ENCODE measurements at places on chromosomes 6 and 20.

GRCh38 chr20:46928580-46929132 lies 34.0 kb downstream of the EYA2 start:
- DNase-seq = no peak

- peak; percentile 47 for DNase-seq
Observed at GRCh38 chr6:32047855-32048766, 9.9 kb downstream of the CYP21A2 start.

- DNase-seq = no peak
Observed at GRCh38 chr20:17850684-17851026, 117.9 kb downstream of the SNX5 start.

- no peak for DNase-seq
Observed at GRCh38 chr6:18347866-18348265, 39.3 kb upstream of the RNF144B start.

- no peak for DNase-seq
Observed at GRCh38 chr20:887137-887536, 29.0 kb downstream of the ANGPT4 start.

DNA sequence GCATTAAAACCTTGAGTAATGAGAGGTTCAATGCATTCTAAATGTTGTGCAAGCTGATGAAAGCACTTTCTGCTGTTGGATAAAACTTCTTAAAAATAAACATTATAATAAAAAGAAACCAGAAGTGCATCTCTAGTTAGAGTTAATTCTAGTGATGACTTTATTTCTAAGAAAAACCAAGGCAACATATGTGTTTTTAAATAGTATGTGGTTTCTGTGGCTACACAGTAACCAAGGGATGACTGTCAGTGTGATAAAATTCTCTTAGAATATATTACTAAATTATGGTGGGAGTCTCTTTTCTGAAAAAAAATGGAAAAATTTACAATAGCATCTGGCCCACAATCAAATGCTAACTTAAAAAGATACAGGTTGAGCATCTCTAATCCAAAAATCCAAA lies 117.0 kb downstream of the ME1 start:
- DNase-seq = no peak

DNA sequence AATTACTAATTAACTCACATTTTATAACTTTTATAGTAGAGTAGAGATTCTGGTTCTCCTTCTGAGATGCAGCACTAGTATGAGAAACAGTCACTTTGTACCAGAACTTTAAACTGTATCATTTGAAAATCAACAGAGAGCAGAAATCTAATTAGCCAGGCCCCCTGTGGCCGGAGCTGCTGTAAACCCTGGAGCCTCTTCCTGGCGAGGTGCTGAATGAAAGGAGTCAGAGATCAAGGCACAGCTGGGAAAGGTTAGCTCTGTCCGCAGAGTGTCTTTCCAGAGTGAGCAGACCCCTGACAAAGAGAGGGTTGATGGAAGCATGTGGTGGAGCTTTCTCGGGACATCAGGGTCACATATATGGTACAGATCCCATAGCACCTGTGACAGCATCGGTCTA lies 703.8 kb downstream of the RFPL4B start:
- DNase-seq = no peak

DNA sequence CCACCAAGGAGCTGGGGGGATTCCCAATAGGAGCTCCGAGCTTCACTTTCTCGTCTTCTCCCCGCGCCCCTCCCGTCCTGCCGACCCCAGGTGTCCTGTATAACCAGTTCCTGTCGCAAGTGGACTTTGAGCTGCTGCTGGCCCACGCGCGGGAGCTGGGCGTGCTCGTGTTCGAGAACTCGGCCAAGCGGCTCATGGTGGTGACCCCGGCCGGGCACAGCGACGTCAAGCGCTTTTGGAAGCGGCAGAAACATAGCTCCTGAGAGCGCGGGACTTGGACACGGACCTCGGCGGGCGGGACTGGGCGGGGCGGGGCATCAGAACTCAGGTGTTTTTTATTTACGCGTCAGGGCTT lies 340 bp upstream of the VARS2 start:
- DNase-seq = no peak

DNA sequence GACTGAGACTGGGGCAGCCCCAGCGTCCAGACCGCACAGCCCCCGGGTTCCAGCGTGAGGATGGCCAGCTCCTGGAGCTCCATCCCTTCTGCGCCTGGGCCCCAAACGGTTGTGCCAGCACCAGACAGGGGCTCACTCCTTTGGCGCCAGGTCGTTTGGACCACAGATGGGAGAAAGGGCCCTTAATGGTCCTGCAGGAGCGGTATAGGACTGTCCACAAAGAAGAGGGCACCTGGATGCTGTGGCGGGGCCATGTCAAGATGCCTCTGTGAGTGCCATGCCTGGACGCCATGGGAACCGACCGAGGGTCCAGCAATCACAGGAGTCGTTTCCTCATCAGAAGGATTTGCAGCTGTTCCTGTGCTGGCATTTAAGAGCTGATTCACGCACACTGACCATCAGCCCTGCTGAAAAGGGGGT lies 82.7 kb downstream of the DLL1 start:
- DNase-seq = no peak

DNA sequence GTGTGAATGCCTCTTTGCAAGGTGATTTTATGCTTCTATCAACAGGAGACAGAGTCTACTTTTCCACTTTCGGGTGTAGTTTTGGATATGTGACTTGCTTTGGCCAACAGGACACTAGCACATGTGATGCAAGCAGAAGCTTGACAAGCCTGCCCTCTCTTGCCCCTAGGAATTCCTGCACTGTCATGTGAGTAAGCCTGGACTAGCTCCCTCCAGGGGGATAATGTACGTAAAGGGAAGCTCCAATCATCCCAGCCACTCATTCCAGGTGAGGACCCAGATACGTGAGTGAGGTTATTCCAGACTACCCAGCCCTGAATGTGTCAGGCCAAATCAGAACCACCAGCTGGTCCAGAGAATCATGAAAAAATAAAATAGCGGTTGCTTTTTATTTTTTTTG lies 33.3 kb downstream of the BEND3 start:
- no peak for DNase-seq

GRCh38 chr6:8030920-8031319 lies 33.3 kb downstream of the BLOC1S5 start:
- no peak for DNase-seq

- DNase-seq = no peak
Observed at GRCh38 chr20:33840160-33840559, 29.0 kb downstream of the CHMP4B start.

GRCh38 chr6:104928141-104928540 lies 28.8 kb upstream of the LIN28B start:
- DNase-seq = no peak

- no peak for DNase-seq
Observed at GRCh38 chr20:25369529-25369928, 21.1 kb downstream of the ABHD12 start.

DNA sequence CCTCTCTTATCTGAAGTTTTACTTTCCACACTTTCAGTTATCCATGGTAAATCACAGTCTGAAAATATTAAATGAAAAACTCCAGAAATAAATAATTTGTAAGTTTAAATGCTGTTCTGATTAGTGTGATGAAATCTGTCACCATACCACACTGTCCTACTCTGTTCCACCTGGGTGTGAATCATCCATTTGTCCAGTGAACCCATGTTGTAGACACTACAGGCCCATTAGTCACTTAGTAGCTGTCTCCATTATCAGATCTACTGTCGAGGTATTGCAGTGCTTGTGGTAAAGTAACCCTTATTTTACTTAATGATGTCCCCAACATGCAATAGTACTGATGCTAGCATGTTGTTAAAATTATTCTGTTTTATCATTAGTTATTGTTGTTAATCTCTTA lies 29.2 kb upstream of the MMS22L start:
- DNase-seq = no peak

GRCh38 chr6:87197547-87197946 lies 42.2 kb downstream of the ZNF292 start:
- DNase-seq = no peak

- DNase-seq = peak; percentile 43
Observed at GRCh38 chr6:137190583-137191094, 17.2 kb upstream of the IL22RA2 start.

DNA sequence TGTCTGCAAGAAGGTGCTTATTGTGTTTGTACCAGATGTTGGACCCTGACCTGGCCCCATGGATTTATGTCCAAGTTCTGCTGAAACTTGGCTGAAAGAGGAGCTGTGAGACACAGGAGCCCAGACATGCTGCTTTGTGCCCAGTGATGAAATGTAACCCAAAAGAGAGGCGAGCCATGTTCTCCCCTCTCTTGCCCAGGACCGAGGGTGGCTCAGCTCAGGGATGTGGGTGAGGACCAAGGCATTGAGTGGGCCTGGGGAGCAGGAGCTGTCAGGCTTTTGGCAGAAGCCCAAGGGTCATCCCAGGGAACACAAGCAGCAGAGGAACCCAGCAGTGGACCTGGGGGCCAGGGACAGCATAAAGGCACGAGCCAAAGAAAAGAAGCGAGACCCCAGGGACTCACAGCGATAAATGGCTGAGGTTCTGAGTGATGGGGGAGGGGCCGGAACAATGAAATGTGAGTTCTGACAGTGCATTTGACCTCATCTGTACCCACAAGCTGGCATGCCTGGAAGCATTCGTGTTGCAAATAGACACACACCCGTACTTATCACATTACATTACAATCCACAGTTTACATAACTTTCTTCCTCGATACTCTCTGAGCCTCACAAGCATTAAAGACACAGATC lies 363.4 kb upstream of the JARID2 start:
- DNase-seq = no peak

DNA sequence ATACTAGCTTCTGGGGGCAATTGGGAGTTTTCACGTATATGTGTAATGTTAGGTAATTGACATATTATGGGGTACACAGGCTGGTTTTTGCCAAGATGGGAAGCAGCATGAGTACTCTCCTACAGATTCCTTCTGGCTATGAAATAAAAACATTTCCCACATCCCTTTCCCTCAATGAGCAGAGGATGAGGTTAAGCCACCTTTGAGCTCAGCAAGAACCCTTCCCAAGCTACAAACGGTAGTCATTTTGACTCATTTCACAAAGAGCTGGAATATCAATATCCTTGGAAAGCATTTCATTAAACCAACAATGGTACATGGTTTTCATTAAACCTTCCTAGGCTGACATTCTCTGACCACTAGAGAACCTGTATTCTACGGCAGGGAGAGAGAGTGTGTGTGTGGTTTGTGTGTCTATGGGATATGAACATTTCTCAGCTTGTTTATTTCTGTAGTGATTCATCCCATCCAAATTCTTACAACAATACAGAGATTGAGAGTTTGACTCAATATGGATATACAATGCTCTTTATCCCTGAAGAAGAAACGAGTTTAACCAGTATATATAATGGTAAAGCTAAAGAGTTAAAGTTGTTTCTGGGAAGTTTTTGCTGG lies 119.5 kb downstream of the ARHGAP18 start:
- no peak for DNase-seq

DNA sequence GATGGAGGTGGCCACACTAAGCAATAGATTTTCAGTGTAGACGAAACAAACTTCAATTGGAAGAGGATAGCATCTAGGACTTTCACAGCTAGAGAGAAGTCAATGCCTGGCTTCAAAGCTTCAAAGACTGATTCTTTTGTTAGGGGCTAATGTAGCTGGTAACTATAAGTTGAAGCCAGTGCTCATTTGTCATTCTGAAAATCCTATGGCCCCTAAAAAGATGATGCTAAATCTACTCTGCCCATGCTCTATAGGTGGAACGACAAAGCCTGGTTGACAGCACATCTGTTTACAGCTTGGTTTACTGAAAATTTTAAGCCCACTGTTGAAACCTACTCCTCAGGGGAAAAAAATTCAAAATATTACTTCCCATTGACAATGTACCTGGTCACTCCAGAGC lies 226.7 kb downstream of the BCAS1 start:
- DNase-seq = no peak

GRCh38 chr20:47278907-47279348 lies 77.6 kb downstream of the ZMYND8 start:
- DNase-seq = no peak

GRCh38 chr20:6993511-6993910 lies 226.0 kb downstream of the BMP2 start:
- DNase-seq = no peak

DNA sequence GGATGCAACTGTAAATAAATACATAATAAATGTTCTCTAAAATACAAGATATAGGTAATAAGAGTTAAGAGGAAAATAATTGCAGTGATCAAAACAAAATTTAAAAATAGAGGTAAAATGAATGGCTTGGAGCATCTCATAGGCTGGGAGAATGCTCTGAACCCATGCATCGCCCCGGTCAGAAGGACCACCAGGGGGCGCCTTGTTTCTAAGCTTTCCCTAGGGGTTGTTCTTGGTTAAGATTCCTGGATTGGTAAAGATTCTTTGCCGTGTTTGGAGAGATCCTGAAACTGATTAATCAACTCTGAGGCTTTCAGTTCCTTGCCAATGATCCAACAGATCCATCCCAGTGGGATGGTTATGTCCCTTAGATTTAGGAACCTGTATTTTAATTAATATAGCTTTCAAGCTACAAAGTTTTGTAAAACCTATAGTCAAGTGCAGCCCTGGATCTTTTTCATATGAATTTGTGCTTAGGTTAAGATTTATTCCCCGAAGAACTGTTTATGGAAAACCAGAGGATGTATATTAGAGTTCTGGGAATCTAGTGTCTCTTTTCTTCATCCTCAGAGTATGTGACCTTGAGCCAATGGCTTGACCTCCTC lies 45.3 kb upstream of the PRELID3B start:
- DNase-seq = peak; percentile 75

DNA sequence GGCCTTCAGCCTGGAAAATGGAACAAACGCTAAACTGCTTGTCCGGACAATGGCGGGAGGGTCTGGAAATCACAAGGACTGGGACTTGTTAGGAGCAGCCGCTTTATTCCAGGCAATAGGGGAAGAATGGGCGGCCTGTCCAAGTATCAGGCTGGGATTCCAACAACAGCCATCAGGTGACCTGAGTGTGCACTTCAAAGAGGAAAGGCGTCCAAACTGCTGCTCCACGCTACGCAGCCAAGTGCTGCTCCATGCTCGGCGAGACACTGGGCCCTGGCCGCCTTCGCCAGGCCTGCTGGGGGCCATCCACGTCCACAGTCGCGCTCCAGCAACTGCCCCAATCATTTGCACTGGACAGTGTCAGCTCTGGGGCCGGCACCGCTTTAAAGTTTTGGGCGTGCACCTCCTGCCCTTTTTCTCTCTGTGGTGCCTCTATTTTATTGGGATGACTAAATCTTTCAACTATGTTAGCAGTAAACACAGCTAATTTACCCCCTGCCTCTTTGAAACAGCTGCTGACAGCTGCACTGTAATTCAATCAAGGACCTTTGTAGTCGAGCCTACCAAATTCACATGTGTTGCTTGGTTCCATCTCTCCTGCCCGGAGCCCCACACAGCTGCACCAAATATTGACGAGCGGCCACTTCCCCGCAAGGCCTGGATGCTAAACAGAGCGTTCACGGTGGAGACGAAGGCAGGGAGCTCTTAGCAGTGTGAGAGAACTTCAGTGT lies 98.3 kb downstream of the BMP7 start:
- DNase-seq = no peak
